Umbilical cord (tissue), 2 donors: ENCODE measurements at places on chromosomes 12 and 14. TPM values are rescaled to one million over a fixed set of nuclear protein-coding genes. Genes with fewer than 3 reads are reported as not detected.

DNA sequence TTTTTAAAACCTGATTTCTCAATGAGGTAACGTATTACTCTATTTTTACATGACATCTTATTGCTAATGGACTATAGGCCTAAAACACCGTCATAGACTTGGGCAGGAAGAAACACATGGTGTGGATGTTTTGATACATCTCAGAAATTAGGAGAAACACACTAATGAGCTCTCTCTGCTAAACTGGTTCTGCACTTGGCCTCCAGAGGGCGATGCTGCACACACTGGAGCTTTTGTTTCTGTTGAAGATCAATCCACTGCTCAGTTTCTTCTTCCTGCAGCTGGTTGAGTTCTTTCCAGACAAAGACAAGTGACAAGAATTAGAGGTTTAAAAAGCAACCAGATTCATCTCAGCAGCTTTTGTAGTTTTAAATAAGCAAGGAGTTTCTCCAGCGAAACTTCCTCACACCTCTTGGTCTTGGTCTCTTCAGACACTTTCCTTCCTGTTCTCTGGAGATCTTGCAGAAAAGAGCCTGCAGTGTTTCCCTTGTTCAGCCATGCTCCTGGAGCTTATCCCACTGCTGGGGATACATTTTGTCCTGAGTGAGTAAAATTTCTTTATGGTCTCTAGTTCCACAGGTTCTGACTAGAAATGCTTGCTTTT is 178.5 kb upstream of the OR4E1 start:
- DNase-seq: peak; percentile 15

DNA sequence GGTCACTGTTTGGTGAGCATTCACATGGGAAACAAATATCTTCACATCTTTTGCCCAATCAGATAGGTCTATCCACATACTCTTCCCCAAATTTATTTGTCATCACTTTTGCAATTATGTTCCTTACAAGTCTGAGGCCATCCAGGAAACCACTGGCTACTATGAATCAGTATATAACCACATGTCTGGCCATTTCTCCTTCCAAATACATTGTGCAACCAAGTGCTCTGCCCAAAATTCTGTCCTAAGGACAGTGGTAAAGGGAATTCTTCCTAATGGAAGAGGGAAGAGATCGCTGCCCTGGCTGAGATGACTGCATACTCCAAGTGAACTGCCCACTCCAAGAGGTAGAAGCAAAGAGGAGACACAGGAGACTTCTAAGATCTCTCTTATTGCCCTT is 148.9 kb upstream of the MAX start:
- no peak for DNase-seq

CDH24 gene
- 5.3 TPM for total RNA-seq

HVCN1 gene
- total RNA-seq: 4.1 TPM

NKX2-1 gene
- 2.9 TPM for total RNA-seq

DNA sequence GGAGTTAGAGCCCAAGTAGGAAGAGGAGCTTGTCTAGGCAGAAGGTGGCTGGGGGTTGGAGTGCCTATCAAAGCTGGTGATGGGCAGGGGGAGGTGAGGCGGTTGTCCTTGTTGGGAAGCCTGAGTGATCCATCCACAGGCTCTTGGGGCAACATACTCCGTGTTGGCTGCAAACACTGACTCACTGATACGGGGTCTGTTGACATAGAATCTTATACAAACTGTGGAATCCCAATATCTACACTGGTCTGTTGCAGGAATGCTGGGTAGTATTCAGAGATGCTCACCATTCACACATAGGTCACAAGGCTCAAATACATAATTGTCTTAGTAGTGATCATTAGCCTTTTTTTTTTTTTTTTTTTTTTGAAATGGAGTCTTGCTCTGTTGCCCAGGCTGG is 26.0 kb downstream of the ERH start:
- no peak for DNase-seq

GRCh38 chr12:1419849-1420371 is 174.5 kb downstream of the FBXL14 start:
- no peak for DNase-seq

LRIG3 gene
- 150 TPM for total RNA-seq

DNA sequence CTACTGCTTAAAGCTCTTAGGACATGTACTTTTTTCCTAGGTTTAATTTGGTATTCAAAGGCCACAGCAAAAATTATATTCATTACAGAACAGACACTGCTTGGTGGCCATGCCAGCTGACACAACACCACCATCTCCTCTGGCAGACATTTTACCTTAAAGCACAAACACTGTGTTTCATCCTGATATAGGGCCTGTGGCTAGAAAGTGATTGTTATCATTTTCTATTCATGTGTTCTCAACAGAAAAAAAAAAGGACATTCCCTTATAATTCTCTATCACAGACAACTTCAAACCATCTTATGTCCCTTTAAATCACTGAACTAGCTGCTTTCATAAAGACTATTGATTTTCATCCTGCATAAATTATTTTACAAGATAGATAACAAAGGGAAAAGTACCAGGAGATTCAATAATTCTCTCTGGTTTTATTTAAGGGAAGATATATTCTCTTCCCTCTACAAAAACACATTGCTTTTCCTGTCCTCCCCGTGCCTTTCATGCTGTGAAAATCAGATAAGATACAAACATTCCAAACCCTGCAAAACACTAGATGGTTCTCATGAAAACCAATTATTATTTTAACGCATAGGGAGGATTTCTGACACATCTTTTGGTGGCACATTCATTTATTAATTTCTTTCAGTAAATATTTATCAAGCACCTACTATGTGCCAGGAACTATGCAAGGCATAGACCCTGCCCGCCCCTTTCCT is 139.3 kb upstream of the TMCC3 start:
- DNase-seq: no peak

SERPINA5 gene
- total RNA-seq: 0.24 TPM

- DNase-seq: peak; percentile 37
Measured at GRCh38 chr12:22687361-22688076, 62.5 kb downstream of the ETNK1 start.

GYS2 gene
- 0.48 TPM for total RNA-seq

DNA sequence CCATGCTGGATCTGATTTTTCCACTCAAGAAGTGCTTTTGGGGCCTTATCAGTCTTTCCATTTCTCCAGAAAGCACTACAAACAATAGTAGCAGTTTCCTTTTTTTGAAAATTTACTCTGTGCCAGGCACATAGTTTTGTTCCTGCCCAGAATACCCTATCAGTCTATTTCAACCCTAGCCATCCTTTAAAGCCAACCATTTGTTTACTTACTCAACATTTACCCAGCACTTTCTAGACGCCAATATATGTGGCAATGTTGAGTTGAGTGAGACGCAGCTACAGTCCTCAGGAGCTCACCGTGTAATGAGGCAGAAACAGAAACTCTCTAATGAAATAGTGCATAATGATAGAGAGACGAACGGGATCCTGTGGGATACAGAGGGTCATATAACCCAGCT is 32.9 kb upstream of the CHST11 start:
- DNase-seq: no peak

KRT71 gene
- not detected for total RNA-seq

GPR162 gene
- 1.9 TPM for total RNA-seq
